Breast epithelium (tissue), 4 donors: ENCODE measurements at places on chromosomes 4 and X. TPM values are rescaled to one million over a fixed set of nuclear protein-coding genes. Genes with fewer than 3 reads are reported as not detected.

DNA sequence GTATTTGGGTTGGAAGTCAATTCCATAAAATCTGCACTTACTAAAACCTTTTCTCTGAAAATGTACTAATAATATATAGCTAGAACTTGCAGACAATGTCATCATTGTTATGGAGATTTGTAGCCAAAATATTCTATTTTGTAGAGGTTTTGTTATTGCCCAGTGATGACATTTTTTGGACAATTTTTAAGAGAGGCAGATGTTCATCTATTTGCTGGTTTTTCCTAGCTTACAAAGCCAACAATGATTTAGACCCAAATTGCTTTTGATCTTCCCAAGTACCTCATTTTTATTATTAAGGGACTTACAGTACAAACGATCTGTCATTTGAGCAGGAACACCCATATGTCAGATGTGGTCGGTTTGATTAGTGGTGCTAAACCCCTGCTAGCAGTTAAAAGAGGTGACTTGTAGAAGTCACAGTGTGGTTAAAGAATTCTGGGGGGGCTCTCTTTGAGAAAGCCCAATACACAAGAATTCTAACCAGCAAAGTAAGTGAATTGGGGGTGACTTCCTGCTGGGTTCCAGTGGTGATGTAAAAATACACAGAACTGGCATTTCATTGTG is 136.2 kb downstream of the KIT start:
- no peaks in the 10 kb centered on the region for H3K27me3 ChIP-seq
- no peaks in the 10 kb centered on the region for H3K36me3 ChIP-seq
- H3K27ac ChIP-seq = no peak overlapping the region
- no peaks in the 10 kb centered on the region for H3K4me1 ChIP-seq

DNA sequence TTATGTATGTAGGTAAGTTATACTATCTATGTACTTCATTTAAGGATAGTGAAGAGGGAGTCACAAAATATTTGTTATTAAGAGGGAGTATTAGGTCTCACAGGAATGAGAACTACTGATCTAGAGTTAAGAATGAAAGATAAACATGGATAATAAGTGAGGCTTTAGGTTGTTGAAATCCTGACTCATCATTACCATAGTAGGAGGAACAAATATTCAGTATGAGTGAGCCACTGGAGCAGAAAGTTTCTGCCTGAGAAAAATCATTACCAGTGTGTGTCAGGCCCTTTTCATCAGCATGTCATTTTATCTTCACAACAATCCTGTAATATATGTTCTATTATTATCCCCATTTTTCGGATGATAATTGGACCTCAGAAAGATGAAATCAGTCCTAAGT is 27.2 kb upstream of the IGSF1 start:
- no peak overlapping the region for H3K4me3 ChIP-seq
- DNase-seq = no peak
- H3K27me3 ChIP-seq = no peaks in the 10 kb centered on the region
- no peaks in the 10 kb centered on the region for H3K4me1 ChIP-seq
- no peaks in the 10 kb centered on the region for H3K36me3 ChIP-seq
- no peak overlapping the region for H3K27ac ChIP-seq

- H3K27me3 ChIP-seq = no peaks in the 10 kb centered on the region
- no peak overlapping the region for H3K4me3 ChIP-seq
- H3K27ac ChIP-seq = no peak overlapping the region
These were observed 32.7 kb downstream of the RBMX start for GRCh38 chrX:136847874-136848273.

GRCh38 chr4:180363815-180364214 is 1879.4 kb upstream of the TENM3 start:
- no peak overlapping the region for H3K27ac ChIP-seq
- no peaks in the 10 kb centered on the region for H3K27me3 ChIP-seq
- H3K4me3 ChIP-seq = no peak overlapping the region
- DNase-seq = no peak

DNA sequence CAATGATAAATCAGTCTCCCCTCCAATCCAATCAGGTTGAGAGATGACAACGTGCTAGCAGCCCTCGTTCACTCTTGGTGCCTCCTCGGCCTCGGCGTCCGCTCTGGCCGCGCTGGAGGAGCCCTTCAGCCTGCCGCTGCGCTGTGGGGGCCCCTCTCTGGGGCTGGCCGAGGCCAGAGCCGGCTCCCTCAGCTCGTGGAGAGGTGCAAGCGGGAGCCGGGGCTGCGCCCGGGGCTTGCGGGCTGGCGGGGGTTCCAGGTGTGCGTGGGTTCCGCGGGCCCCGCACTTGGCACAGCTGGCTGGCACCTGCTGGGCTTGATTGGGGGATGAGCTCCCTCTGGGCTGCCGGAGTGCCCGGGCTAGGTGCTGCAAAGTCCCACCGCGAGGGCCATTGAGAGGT is 40.9 kb upstream of the PRSS48 start:
- no peaks in the 10 kb centered on the region for H3K36me3 ChIP-seq
- H3K4me3 ChIP-seq = no peak overlapping the region
- no peaks in the 10 kb centered on the region for H3K27me3 ChIP-seq
- no peak for DNase-seq
- no peak overlapping the region for H3K27ac ChIP-seq

DNA sequence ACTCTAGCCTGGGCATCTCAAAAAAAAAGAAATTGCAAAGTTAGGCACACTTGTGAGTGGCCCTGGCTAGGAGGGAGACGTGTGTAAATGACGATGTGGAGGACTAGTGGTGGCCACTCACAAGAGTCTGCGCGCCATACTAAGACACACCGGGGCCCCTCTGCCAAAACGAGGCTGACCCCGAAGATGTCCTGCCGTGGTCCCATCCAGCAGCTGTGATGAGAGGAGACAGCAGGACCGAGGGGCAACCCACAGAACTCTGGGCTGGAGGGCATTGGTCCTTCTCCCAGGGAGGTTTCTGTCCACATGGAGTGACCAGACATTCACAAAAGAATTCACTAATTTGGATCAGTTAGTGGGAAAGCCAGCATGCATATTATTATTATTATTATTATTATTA is 47.4 kb downstream of the NOP14 start:
- DNase-seq = no peak
- no peaks in the 10 kb centered on the region for H3K36me3 ChIP-seq
- H3K4me3 ChIP-seq = no peak overlapping the region
- H3K27ac ChIP-seq = no peak overlapping the region
- H3K27me3 ChIP-seq = no peaks in the 10 kb centered on the region

DNA sequence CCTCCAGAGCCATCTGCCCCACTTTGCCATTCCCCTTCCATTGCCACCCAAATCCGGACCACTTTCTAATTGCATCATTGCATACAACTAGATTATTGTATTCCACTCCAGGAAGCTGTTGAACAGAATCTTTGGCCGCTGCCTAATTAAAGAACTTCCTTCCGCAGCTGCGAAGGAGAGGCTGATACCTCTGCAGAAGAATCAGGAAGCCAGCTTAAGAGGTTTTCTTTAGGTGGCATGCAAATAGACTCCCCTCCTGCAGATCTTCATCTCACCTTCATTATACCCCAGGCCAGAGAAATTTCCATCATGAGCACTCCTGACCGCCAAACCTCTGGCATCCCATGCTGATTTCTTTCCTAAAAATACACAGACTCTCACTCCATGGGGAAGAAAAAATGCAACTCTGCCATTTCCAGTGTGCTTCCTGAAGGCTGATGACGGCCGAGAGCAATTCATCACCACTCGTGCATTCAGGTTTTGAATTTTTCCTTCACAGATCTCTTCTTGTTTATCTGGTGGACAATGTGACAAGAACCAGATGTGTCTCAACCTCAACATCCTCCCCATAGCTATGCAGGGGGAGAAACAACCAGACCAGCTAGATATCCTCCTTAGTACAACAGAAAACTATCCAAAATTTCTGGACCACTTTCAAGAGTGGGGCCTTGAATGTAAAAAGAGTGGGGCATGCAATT is 31.2 kb downstream of the LGI2 start:
- DNase-seq = no peak
- no peak overlapping the region for H3K4me3 ChIP-seq
- H3K4me1 ChIP-seq = no peaks in the 10 kb centered on the region
- H3K27me3 ChIP-seq = no peaks in the 10 kb centered on the region

DNA sequence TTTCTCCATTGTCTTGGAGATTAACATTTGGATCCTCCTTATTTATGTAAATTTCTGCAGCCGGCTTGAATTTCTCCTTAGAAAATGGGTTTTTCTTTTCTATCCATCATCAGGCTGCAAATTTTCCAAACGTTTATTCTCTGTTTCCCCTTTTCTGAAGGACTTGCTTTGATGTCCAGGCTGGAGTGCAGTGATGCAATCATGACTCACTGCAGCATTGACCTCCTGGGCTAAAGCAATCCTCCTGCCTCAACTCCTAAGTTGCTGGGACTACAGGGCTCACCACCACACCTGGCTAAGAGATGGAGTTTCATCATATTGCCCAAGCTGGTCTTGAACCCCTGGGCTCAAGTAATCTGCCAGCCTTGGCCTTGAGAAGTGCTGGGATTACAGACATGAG is 144.0 kb upstream of the ZXDB start:
- H3K27ac ChIP-seq = no peak overlapping the region
- H3K36me3 ChIP-seq = no peaks in the 10 kb centered on the region
- no peak for DNase-seq
- peaks cover 17% of the 10 kb centered on the region for H3K27me3 ChIP-seq
- no peaks in the 10 kb centered on the region for H3K4me1 ChIP-seq
- no peak overlapping the region for H3K4me3 ChIP-seq

- DNase-seq = no peak
- no peak overlapping the region for H3K27ac ChIP-seq
- H3K4me3 ChIP-seq = no peak overlapping the region
- no peaks in the 10 kb centered on the region for H3K36me3 ChIP-seq
These were observed 73.6 kb downstream of the MED28 start for GRCh38 chr4:17688011-17688441.

GRCh38 chr4:76546759-76547742 is 112.0 kb downstream of the SHROOM3 start:
- H3K27me3 ChIP-seq = no peaks in the 10 kb centered on the region
- H3K4me3 ChIP-seq = no peak overlapping the region
- H3K4me1 ChIP-seq = no peaks in the 10 kb centered on the region
- peak overlapping the region; percentile 73 for H3K27ac ChIP-seq
- H3K36me3 ChIP-seq = no peaks in the 10 kb centered on the region
- peak; percentile 74 for DNase-seq

GRCh38 chr4:137896221-137896737 is 345.9 kb downstream of the SLC7A11 start:
- no peak for DNase-seq
- H3K4me1 ChIP-seq = no peaks in the 10 kb centered on the region
- H3K27me3 ChIP-seq = no peaks in the 10 kb centered on the region
- no peak overlapping the region for H3K27ac ChIP-seq

- DNase-seq = no peak
- H3K36me3 ChIP-seq = no peaks in the 10 kb centered on the region
- no peaks in the 10 kb centered on the region for H3K27me3 ChIP-seq
- H3K4me3 ChIP-seq = no peak overlapping the region
These were observed 49.5 kb downstream of the TMEM154 start for GRCh38 chr4:152630324-152630723.

GRCh38 chr4:186144198-186144945 is 39.9 kb downstream of the FAM149A start:
- peak overlapping the region; percentile 84 for H3K4me3 ChIP-seq
- no peaks in the 10 kb centered on the region for H3K4me1 ChIP-seq
- H3K36me3 ChIP-seq = no peaks in the 10 kb centered on the region
- DNase-seq = no peak

- no peaks in the 10 kb centered on the region for H3K27me3 ChIP-seq
- no peak for DNase-seq
- H3K4me3 ChIP-seq = no peak overlapping the region
- H3K36me3 ChIP-seq = no peaks in the 10 kb centered on the region
- no peaks in the 10 kb centered on the region for H3K4me1 ChIP-seq
These were observed 7.0 kb downstream of the LRCH2 start for GRCh38 chrX:115226929-115227328.

DNA sequence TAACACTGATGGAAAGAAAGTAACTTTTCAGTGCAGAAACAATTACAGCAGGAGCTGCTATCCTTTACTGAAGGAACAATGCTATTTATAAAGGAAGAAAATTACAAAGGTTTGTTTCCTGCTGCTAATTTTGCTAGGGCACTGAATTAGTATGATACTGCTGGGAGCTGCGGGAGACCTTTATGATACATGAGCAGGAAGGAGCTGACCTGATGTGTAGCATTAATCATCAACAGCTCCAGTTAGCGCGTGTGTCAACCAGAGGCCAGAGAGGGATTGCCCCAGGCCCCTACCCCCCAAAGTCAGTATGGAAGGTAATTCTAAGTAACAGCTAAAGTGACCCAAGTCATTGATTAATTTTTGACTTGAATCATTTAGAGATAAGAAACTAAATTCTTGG is 728.9 kb downstream of the PCDH18 start:
- no peak overlapping the region for H3K4me3 ChIP-seq
- H3K4me1 ChIP-seq = no peaks in the 10 kb centered on the region
- H3K27me3 ChIP-seq = no peaks in the 10 kb centered on the region
- no peak for DNase-seq
- no peak overlapping the region for H3K27ac ChIP-seq
- no peaks in the 10 kb centered on the region for H3K36me3 ChIP-seq

LRCH2 gene
- total RNA-seq = 2.6 TPM

MFAP3L gene
- 87.4 TPM for total RNA-seq

LAMTOR3 gene
- total RNA-seq = 44.0 TPM

SSX2B gene
- not detected for total RNA-seq

TCEAL2 gene
- total RNA-seq = 0.66 TPM

CLCN4 gene
- total RNA-seq = 3.7 TPM

DIPK2B gene
- total RNA-seq = 12.2 TPM

MAPK10 gene
- total RNA-seq = 18.4 TPM

TLR6 gene
- 5.3 TPM for total RNA-seq

RASL11B gene
- 4.9 TPM for total RNA-seq

RAB41 gene
- total RNA-seq = not detected
